Stimulated activated CD4-positive, alpha-beta T cell treated with anti-CD3 and anti-CD28 coated beads, Interleukin-1b, Interleukin-23, amount 100 ng/mL, for 24 hours (primary cell): ENCODE measurements at places on chromosomes 11 and 22.

DNA sequence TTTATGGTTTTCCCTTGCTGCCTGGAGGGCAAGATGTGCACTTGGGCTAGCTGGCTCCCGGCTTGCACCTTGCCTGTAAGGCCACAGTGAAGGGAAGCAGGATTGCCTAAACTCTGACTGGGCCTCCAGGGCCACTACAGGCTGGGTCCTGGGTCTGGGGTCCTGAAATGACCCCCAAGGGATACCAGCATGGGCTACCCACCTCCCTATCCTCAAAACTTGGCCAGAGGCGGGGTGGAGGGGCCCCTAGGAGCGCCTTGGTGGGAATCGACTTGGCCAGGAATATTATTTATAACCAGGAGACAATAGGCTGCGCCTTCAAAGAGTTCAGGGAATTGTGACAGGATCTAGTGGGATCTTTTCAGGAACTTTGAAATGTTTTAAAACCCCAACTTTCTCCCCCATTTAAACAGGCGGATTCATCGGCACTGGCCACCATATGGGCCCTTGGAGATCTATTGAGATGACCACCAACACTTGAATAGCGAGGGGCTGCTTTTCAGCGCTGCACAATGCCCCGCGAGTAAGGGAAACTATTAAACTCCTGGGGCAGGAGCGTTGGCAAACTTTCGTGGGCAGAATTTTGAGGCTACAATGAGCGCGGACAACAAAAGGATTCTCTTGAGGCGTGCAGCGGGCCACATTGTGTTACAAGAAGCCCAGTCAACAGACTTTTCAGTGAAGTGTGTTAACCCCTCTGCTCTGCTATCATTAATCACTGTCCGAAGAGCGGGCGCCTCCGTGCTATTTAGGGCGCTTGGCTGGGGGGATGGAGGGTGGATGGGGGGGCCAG lies 15.2 kb downstream of the PAX6 start:
- no peak for DNase-seq

DNA sequence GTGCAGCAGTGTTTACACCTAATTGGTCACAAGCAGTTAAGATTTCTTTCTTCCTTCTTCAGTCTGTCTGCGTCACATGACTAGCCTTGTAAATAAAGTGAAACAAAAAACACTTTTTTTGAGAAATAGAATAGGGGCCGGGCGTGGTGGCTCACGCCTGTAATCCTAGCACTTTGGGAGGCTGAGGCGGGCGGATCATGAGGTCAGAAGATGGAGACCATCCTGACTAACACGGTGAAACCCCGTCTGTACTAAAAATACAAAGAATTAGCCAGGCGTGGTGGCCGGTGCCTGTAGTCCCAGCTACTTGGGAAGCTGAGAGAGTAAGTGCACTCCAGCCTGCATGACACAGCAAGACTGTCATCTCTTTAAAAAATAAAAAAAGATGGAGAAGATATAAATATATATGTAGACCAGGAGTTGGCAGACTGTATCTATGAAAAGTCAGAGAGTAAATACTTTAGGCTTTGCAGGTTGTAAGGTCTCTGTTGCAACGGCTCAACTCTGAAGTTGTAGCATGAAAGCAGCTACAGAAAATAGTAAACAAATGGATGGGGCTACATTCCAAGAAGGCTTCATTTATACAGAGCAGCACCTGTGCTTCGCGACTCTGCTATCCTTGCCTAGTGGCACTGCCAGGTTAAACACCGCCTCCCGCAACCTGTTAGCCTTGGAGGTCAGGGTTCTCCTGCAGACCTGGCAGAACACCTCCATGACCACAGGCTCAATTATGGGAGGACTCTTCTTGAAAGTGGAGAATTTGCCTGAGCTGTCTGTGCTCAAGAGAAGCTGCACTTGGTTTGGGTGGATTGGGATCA lies 55.9 kb downstream of the PPP6R2 start:
- DNase-seq = no peak

DNA sequence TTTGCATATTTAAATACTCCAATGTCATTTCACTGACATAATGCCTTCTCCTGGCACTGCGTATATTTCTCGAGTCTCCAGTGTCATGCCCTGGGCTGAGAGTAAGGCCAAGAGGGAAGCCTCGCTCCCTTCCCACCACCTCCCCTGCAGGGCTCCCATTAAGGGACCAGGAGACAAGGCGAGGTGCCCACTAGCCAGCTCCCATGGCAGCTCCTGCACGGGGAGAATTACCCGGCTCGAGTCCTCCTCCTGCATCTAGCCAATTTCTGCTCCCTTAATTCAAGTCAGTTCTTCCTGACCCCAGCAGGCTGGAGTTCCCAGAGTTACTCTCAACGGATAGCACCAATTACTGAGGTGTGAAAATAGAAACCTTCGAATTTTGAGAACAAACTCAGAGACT lies 31.9 kb downstream of the OPCML start:
- no peak for DNase-seq

- no peak for DNase-seq
Observed at GRCh38 chr22:46511151-46512038, 26.0 kb downstream of the CELSR1 start.

- no peak for DNase-seq
Observed at GRCh38 chr11:105840391-105840790, 181.6 kb downstream of the MSANTD4 start.

DNA sequence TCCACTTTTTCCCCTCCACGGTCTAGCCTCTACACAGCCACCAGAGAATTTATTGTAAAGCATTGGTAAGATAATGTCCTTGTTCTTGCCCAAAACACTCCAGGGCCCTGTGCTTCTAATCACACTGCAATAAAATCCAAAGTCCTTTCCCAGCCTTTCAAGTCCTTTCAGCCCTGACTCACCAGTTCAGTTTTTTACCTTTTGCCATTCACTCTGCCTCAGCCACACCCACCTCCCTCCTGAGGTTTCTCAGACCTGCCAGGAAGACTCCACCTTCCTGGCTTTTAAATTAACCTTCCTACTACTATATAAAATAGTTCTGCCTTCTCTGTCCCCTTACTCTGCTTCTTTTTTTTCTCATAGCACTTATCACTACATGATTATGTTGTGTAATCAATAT lies 91.0 kb upstream of the ARHGAP32 start:
- DNase-seq = no peak

GRCh38 chr11:104759464-104759863 lies 138.8 kb downstream of the CASP12 start:
- DNase-seq = no peak
